ENCODE measurements at places on chromosomes 3 and 15.

- peak; percentile 73 for DNase-seq
Observed at GRCh38 chr3:188948281-188948996, 223.3 kb upstream of the TPRG1 start.

DNA sequence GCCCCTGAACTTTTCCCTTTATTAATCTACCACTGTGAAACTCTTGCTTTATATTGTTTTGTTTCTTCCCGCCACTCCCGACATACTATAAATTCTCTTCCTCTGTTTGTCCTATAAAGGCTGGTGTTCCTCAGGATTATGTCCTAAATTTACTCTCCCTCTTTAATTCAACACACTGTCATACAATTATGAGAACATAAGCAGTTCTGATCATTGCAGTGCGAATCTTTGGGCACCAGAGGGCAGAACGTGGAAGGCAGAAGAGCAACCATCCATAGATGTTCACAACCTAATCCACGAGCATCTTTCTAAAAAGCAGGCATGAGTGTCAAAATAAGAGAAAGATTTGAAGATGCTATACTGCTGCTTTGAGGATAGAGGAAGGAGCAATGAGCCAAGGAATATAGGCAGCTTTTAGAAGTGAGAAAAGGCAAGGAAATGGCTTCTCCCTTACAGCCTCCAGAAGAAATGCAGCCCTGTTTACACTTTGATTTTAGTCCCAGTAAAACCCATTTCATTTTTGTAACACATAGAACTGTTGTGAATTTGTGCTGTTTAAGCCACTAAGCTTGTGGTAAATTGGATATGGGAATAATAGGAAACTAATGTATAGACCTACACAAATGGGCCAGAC, 179.4 kb downstream of the GBE1 start:
- DNase-seq: peak; percentile 17

GRCh38 chr3:197404754-197405153, 106.3 kb upstream of the DLG1 start:
- no peak for DNase-seq

- no peak for DNase-seq
Observed at GRCh38 chr3:192128922-192129321, 598.4 kb downstream of the FGF12 start.

- no peak for DNase-seq
Observed at GRCh38 chr15:78051596-78051995, 25.9 kb downstream of the TBC1D2B start.

GRCh38 chr3:125136515-125136914, 76.0 kb downstream of the SLC12A8 start:
- no peak for DNase-seq

GRCh38 chr15:33738941-33739664, 229.2 kb upstream of the CHRM5 start:
- no peak for DNase-seq

- DNase-seq: peak; percentile 82
Observed at GRCh38 chr3:69819282-69819681, 80.0 kb downstream of the MITF start.

- DNase-seq: no peak
Observed at GRCh38 chr3:121871430-121871829, 22.8 kb upstream of the SLC15A2 start.

GRCh38 chr15:55742498-55742926, 440 bp downstream of the PRTG start:
- DNase-seq: no peak

- no peak for DNase-seq
Observed at GRCh38 chr3:79039192-79039591, 728.6 kb downstream of the ROBO1 start.

DNA sequence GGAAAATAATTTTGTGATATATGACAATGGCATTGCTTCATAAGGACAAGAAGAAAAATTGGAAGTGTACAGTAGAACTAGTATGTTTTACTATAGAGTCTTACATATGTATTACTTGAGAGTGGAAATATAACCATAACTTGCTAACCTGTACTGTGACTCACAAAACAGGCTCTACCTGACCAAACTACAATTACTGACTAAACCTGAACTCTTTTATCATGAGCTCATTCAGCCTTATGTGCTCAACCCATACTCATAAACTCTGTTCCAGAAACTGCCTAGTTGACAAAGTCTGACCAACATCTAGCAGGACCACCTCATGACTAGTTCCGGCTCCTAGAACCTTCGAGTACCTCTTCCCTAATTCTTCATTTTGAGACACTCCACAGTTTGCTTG, 6.3 kb downstream of the CDIN1 start:
- no peak for DNase-seq

DNA sequence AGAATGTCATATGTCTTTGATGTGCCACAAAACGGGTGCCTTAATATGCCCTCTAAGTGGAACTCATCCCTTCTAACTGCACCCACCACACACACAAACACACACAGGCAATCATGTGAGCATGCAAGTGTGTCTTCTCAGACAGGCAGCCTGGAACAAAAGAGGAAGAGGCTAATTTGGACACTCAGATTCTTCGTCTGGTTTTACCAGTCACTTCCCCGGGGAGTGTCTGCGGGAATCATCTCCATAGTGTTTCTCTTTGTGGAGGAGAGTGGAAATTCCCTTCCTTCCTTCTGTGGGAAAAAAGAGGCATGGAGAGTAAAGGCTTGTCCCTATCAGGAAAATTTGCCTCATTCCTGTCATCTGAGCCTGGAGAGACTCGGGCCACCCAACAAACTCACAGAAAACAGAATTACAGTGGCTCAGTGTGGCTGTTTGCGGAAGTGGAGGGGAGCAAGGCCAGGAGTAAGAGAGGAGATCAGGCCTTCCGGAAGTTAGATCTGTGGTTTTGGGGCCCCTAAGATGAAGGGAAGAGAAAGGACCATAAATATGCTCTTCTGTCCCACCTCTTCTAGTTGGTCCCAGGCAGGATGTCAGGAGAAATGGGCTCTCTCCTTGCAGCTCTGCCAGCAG, 212.6 kb upstream of the SEMA6D start:
- DNase-seq: peak; percentile 58

- no peak for DNase-seq
Observed at GRCh38 chr3:34005886-34006285, 207.5 kb downstream of the PDCD6IP start.

DNA sequence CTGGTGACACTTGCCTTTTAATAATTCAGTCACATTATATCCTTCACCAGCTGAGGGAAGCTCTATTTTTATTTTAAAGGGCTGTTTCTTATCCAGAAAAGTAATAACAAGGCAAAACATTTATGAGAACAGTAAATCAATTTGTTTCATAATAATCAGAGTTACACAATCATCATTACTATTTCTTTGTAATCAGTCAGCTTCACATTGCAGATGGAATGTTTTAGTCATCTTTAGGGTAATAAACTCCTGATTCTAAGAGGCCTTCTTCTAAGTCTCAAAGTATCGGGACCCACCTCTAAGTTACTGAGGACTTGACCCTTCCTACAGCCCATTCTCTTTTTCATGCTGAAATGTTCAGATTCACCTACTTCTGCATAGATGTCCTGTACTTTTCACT, 298.3 kb upstream of the TGFBR2 start:
- DNase-seq: no peak

DNA sequence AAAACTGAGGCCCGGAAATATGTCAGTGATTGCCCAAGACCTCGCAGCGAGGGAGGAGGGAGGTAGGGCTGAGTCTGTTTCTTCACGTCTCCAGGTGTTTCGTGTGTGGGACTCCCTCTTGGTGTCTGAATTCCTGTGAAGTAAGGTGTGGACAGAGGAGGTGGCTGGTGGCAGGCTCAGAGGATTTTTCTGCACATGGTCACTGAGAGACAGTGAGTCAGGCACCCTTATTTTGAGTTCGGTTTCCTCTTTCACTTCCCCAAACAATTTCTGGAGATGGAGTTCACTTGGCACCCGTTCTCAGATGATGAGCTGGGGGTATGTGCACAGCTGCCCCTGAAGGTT, 46.3 kb upstream of the VPS8 start:
- peak; percentile 41 for DNase-seq

GRCh38 chr3:78728406-78729145, 1039.2 kb downstream of the ROBO1 start:
- peak; percentile 92 for DNase-seq

DNA sequence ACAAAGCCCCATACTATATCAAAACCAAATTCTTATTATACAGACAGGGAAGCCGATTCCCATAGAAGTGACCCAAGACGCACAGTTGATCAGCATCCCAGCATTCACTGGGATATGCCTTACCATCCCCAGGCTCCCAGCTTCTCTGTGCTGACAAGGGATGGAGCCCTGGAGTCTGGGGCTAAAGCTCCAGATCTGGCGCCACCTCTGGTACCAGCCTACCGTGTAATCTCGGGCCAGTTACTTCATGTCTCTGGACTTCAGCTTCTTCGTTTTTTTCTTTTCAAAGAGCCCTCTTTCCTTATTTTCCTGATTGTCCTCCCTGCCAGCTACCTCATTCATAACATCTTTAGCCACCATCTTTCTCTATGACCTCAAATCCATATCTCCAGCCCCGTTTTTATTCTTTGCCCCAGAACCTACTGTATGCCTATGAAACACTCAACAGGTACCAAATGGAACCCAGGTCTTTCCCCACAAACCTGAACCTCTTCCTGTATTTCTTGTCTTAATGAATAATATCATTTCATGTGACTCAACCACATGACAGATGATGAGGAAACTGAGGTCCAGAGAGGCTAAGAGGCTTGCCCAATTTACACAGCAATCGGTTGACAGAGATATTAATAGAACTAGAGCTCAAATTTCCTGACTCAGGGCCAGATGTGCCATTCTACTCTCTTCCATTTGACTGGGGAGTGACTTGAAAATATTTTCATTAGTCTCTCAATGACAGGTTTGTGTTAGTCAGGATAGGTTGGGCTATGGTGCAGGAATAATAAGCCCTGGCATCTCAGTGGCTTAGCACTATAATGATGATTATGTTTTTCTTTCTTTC, 85.4 kb upstream of the TLE3 start:
- no peak for DNase-seq

DNA sequence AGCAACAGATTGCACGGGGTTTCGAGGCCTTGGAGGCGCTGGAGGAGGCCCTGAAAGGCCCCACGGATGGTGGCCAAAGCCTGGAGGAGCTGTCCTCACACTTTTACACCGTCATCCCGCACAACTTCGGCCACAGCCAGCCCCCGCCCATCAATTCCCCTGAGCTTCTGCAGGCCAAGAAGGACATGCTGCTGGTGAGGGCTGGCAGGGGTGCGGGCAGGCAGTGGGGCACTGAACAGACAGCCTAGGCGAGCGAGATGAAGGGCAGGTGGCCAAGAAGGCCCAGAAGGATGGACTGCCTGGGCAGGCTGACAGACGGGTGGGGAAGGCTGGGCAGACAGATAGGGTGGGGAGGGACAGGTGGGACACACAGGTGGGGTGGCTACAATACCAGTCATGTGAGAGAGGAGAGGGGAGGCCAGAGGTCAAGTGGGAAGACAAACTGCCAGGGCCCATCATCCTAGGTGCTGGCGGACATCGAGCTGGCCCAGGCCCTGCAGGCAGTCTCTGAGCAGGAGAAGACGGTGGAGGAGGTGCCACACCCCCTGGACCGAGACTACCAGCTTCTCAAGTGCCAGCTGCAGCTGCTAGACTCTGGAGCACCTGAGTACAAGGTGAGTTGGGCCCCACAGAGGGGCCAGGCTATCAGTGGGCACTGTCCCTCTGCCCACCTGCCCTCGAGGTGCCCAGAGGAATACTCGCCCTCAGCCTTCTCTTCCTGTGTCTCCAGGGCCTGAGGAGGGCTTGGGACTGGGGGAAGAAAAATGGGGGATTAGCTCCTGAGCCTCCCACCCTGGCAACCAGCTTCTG, 3.1 kb downstream of the PARP3 start:
- DNase-seq: no peak

DNA sequence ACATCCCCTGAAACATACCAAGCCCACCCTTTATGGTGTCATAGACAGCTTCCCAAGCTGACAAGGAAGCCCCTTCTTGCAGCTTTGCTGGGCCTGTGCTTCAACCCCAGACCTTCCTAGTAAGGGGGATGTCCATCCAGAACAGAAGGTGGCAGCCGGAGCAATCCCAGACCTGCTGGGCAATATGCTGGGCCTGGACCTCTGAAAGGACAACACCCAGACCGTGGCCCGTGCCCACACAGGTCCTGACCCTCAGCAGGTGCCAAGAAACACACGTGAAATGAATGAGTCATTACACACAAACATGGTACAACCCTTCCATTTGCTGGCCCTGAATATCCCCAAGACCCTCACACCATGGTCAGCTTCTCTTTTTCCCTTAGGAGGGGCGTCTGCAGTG, 19.8 kb upstream of the VILL start:
- DNase-seq: no peak

GRCh38 chr3:77001062-77001701, 38.7 kb upstream of the ROBO2 start:
- no peak for DNase-seq

- no peak for DNase-seq
Observed at GRCh38 chr3:72238010-72238691, 453.2 kb upstream of the PROK2 start.

DNA sequence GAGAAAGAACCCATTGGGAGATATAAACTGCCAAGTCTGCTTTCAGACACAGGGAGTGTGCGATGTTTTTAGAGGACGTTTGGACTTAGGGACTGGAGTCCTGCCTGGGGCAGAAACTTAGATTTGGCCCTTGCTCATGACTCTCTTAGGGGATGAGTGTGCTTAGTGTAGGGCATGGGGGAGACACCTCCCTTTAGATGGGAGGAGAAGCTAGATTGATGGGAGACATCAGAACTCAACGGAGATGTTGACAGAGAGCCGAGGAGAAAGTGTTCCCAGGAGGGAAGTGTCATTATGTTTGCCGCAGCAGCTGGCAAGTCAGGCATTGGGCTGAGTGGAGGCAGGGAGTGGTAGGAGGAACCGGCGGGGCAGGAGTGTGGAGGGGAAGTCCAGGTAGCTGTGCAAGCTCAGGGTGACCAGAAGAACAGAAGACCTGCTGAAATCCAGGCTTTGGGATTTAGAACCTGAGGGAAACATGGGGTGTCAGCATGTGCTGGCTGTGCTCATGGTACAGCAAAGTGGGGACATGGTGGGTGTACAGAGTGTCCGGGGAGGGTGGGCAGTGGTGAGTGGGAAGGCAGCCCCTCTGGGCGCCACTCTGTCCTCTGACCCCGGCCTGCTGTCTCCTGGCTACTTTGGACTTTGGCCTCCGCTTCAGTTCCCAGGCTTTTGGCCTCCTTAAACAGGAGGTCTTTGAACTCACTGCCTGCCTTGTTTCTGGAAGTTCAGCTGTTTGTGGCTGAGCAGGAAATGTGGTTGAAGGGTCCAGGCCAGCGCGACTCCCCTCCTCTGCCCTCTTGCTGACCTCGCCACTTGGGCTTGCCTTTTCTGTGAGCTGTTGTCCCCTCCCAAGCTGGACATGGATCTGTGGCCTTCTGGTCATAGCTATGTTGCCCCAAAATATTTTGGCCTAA, 324.0 kb upstream of the LRRFIP2 start:
- DNase-seq: no peak

Data from globus pallidus (tissue), 1 donor.